Right cardiac atrium (tissue), 5 donors: ENCODE measurements at places on chromosomes 7 and 10. TPM values are rescaled to one million over a fixed set of nuclear protein-coding genes. Genes with fewer than 3 reads are reported as not detected.
A peak's percentile ranks its signal among the peaks of the same experiment; 100 is the strongest.

DNA sequence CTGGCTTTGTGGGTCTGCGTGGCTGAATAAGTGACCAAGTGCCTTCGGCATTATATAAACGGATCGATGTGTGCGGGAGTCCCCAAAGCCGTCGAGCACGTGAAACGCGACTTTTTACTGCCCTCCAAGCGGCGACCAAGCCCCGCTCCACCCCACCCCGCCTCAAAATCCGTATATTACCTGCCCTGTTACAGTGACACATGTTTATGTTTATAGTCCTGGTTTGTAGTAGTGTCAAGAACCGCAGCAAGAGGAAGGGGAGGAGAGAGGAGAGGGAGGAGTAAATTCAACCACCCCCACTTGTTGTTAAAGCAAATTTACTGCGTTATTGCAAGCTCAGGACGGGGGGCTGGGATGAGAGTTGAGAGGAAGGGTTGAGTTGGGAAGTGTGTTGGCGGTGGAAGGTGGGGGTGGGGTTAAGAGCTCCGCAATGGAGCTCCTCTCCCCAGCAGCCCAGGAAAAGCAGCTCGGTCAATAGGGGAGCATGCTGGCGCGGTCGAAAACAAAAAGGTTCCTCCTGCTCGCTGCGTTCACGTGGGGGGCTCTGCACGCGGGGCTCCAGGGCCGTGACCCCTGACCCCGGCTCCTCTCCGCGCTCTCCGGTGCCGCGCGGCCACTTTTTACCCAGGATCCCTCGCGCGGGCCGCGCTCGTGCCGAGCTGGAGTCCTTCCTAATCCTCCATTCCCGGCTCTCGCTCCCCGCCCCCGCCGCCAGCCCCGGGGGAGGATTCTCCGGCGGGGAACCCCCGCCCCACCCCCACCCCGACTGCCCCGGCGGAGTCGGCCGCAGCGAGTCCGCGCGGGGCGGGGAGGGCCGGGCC, at the start of gene SKIDA1:
Gene SKIDA1 (minus strand): TSS at position 316 of the 821 bp plus-strand sequence. CDS start 7,860 bp downstream, outside the sequence.
- DNase-seq = peak; percentile 95

DNA sequence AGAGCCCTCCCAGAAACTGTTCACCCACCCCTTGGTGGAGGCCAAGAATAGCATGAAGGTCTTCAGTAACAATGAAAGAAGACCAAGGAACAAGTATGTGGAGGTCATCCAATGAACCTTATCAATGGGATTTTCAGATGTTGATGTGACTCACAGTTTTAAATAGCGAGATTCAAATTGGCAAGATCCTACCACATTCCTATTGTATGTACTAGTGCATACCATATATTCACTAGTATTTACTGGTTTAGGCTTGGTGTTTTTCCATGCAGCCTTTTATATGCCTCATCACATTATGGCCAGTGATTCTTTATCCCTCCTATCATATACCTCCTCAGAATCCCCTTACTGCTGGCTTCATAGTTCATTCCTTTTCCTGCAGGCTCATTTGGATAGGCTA, 54.4 kb downstream of the ITGB8 start:
- no peak for DNase-seq

- no peak for DNase-seq
These were observed 26.0 kb downstream of the CTNNA3 start for GRCh38 chr10:67669978-67670377.

The PPP1R17 gene
- not detected for polyA plus RNA-seq

DNA sequence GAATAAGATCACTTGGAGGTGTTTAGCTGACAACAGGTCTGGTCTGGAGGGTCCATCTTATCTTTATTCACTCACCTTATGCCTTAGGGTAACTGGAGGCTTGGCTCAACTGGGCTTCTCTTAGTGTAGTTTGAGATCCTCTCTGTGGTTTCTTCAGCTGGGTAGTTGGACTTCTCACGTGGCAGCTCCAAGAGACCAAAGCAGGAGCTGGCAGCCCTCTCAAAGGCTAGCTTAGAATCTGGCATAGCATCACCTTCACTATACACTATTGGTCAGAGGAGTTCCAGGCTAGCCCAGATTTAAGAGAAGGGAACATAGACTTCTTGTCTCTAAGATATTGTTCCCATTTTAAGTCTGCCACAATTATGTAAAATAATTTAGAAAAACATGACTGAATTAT, 16.4 kb downstream of the ADK start:
- no peak for DNase-seq

The MSMB gene
- not detected for polyA plus RNA-seq

The OLAH gene
- 0.16 TPM for polyA plus RNA-seq
